ENCODE measurements at places on chromosomes 7 and 10.

DNA sequence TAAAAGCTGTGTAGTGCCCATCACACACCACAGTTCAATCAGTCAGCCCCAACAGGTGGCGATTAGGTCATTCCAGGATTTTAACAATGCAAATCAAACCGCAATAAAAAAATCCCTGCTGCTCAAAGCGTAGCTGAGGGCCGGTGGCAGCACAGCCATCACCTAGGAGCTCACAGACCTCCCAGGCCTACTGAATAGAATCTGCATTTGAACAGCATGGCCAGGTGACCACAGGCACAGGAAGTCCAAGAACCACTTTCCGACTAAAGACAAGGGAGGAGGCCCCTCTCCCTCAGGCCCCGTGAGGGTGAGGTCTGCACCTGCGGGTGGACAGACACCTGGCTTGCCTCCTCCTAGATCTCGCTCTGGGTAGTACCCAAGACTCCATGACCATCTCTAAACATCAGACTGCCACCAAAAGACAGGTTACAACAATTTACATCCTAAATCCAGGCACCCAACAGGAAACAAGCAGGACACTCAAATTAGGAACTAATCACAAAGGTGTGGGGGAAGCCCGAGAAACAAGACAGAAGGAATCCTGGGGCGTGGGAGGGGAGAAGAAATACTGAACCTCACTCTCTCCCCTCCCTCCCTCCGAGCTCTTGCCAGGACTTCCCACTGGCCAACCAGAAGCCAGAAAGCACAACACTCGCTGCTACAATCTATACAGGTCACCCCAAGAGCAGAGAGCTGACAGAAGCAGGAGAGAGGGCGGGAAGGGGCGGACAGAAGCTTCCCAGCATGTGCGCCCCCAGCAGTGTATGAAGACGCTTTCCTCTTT is 19.2 kb downstream of the GNA12 start:
- DNase-seq: peak; percentile 79

DNA sequence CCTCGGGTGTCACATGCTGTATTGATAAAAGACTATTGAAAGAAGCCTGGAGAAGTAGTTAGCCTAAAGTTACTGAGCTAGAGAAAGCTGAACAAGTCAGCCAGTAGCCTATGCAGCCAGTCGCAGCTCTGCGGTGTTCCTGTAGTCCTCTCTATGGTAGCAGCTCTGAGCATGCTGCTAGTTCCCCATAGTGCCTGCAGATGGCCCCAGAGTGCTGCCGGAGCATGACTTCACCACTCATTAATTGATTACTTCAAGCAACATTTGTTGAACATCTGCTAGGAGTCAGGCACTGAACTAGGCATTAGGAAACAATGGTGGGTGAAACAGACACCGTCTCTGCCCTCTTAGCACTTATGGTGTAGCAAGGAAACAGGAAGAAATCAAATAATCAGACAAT is 422.7 kb downstream of the SORCS3 start:
- DNase-seq: peak; percentile 27

DNA sequence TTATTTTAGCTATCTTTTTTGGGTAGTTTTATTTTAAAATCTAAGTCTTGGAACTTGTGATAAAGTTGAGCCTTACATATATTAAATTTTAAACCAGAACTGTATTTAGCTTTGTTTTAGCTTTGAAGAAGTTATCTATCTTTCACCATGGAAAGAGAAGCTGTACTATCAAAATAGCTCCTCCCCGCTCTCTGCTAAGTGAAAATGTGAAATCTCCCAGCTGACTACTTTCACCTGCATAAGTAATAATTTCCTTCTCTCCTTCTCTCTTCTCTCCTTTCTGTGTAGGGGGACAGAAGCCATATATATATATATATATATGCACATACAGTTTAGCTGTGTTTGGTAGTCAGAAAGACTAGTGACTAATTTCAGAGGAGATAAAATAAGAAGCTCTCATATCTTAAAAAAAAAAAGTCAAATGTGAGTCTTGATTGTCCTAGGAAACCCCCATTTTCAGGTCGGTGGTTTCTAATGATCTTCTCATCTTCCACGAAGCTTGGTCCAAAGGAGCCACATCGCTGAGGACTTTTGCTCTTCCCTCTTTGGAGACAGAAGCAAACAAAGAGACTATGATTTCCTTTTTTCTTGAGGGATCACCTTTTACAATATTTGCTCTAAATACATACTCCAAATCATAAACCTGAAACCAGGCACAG is 30.6 kb upstream of the GDI2 start:
- DNase-seq: no peak

- no peak for DNase-seq
These were observed 119.0 kb downstream of the CREB5 start for GRCh38 chr7:28531291-28531690.

DNA sequence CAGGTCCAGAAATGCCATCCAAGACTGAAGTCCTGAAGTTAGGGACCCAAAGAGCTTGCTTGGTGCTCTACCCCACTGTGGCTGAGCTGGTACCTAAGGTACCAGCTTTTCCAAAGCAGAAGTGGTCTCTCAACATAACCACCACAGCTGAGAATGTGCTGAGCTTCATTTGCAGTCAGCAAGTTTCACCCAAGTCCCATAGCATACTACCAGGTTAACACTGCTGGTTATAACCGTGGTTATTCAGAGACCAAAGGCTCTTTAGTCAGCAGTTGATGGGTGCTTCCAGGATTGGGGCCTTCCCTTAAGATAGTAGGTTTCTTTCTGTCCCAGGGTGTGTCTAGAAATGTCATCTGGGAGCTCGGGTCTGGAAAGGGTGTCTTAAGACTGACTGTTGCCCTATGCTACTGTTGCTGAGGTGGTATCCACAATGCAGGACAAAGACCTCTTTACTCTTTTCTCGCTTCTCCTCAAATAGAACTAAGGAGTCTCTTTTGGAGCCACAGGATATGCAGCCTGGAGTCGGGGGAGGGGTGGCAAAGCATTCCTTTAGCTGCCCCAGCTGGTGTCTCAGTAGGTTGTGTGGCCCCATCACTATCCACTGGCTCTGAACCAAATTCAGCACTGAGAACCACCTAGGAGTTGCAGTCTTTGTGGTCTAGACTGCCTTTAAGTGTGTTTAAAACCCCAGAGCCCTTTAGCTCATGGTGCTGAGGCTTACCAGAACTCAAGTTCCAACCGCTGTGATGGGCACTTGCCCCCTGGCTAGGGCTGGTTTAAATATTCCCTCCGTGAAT is 354.9 kb upstream of the SEMA3C start:
- DNase-seq: no peak

DNA sequence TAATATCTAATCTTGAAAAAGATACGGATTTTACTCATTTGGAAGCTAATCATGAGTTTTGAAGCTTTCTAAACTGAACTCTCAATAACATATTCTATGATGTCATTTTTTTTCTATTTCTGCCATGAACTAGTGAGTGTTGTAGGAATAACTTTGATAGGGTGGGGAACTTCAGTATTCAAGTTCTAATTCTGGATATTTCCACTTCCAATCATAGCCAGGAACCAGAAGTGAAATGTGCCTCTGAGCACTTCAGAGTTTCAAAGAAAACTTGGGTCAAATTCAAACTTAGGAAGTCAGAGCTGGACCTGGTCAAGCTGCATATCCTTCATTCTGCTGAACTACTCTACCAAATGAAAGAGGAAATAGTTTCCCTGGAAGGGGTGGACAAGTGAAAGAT is 847 bp downstream of the AGMO start:
- no peak for DNase-seq

DNA sequence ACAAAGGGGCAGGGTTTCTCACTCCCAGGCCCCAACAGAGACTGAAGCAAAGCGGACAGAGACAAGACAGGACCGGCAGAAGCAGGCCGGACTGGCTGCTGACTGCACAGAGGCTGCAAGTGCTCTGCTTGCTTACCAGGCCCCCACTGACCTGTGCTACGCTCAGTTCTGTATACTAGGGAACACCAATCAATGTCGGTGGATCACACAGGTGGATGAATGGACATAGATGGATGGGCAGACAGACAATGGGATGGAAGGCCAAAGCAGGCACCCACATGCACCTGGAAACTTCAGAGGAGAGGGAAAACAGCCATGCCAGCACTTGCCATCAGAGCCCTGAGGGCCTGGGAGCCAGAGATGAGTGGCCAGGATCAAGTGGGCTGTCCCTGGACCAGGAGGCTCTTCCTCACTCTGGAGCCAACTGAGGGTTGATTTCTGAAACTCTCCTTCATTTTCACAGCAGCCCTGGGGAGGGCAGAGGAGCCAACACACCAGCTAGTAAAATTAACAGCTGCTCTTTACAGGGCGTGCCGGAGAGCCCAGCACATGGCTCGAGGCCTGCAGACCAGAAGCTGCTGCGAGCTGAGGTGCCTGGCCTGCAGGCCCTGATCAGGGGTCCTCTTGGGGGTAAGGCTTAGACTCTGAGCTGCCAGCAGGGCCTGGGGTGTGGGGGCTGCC is 243.6 kb downstream of the KCNMA1 start:
- DNase-seq: no peak

DNA sequence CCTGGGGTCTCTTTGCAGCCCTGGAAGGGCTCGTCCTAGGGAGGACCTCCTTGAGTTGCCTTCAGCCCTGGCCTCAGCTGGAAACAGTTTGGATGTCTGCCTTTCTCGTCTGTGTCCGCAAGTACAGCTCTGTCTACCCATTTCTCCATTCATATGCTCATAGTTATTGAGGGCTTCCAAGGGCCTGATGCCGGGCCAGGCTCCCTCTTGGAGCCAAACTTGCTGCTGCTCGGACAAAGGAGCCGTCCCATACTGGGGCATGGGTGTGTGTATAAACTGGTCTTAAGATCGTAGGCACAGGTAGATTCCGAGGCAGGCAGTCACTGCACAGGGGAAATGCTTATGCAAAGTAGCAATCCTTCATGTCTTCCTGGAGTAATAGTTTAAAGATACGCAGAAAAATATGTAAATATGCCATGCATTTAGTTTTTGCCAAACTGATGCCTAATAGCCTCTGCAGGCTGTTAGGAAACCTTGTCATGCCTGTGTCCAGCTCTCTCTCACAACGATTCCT is 117.0 kb upstream of the BTBD16 start:
- no peak for DNase-seq

- DNase-seq: no peak
These were observed at the start of gene TBXAS1 for GRCh38 chr7:139829025-139829774. Gene TBXAS1 (plus strand): TSS chr7:139829264. CDS start chr7:139829391, 127 bp downstream.

DNA sequence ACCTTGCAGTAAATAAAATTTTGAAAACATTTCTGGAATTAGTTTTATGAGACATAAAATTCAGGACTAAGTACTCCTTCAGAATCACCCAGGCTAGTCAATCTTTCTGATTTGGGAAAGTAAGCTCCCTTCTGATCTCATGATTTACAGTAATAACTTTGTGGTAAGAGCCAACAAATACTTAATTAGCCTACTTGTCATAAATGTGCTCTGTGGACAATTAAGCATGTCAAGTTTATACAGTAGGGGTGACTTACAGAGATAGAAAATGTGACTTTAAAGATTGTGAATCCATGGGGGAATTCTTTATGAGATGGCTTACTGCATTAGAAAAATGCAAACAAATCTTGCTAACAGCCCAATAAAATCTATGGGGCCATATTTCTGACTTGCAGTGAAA is 616.9 kb upstream of the GHITM start:
- DNase-seq: no peak

DNA sequence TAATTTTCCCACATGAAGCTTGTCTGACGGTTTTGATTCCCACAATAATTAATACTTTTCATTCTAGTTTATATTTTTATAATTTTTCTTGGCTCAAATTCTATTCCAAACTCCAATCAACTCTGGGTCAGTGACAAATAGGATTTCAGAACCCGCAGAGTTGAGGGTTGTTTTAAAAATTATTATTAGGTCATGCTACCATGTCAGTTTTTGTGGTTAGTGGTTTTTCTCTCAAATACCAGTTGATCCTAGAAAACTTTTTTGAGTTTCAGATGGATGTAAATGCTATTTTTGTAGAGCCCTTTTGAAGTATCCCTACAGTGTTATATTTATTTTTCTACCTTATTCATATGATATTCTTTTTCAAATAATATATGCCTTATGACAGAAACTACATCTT is 237.4 kb downstream of the SEMA3D start:
- no peak for DNase-seq
